ENCODE measurements at places on chromosomes 2 and 18.
A peak's percentile ranks its signal among the peaks of the same experiment; 100 is the strongest.

- no peak for DNase-seq
Observed at GRCh38 chr2:192593561-192593960, 398.8 kb upstream of the TMEFF2 start.

DNA sequence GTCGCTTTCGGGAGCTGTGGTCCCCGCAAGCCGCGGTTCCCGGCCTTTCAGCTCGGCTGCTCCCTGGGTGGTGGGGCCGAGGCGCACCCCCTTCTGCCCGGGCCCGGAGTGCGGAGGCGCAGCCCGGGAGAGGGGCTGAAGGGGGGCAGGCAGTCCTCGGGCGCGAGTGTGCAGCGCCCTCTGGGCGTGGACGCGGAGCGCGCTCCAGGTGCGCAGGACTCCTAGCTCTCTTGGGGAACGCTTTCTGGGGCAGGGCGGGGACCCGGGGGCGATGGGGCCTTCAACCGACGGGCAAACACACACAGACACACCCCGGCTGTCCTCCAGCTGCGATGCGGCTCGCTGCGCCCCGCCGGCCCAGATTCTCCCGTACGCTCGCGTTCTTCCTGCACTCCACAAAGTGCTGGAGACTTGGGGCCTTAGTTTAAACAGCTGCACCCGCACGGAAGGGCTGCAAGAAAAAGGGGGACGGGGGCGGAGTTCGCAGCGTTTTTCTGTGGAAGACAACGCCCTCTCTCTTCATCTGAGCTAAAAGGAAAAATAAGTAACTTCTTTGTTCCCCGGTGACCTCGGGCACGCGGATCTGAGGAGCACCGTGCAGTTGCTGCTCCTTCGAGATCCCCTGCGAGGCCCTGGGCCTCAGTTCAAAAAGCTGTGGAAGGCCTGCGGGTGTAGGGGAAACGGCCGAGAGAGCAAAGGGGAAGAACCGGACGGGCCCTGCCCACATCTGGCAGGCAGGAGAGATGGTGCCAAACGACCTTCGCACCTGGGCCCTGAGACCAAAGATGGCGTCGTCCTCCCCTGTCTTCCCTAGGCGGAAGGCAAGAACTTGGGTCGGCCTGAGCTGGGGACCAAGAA lies 593 bp upstream of the SDC1 start:
- DNase-seq = peak; percentile 87

- peak; percentile 24 for DNase-seq
Observed at GRCh38 chr2:44804406-44805265, 136.9 kb upstream of the SIX3 start.

GRCh38 chr2:231323316-231323715 lies 72.2 kb upstream of the B3GNT7 start:
- DNase-seq = no peak

DNA sequence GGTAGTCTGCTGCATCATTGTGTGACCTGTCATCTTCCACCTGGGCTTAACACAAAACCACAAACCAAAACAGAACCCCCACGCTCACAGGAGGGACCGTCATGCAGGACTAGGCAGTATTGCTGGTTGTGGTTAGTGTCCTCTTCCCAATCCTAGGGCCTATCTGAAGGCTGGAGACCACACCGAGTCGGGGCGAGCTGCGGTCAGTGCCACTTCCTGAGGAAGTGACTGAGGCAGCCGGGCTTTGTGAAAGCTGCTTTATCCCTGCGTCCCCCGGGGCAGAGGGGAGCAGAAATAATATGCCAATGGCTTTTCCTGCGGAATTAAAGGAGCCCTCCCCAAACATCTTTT lies 22.9 kb downstream of the ZNF532 start:
- no peak for DNase-seq

GRCh38 chr2:159160412-159160811 lies 126.1 kb downstream of the WDSUB1 start:
- no peak for DNase-seq

DNA sequence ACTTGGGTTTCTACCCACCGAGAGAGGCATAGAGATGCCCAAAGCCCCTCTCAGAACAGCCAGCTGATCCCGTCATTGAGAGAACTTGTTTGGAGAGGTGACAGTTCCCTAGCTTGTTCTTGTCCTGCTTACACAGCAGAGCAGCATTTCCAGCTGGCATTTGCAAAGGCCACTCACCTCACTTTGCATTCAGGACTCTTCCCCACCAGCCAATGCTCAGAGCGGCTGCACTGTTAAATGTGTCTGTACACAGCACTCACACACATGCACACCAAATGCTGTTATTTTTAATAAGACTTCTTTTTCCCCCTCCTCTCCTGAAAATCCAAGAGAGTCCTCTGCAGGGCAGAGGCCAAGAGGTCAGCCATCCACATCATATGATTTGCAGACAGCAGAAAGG lies 104.6 kb upstream of the SLC14A2 start:
- DNase-seq = no peak

DNA sequence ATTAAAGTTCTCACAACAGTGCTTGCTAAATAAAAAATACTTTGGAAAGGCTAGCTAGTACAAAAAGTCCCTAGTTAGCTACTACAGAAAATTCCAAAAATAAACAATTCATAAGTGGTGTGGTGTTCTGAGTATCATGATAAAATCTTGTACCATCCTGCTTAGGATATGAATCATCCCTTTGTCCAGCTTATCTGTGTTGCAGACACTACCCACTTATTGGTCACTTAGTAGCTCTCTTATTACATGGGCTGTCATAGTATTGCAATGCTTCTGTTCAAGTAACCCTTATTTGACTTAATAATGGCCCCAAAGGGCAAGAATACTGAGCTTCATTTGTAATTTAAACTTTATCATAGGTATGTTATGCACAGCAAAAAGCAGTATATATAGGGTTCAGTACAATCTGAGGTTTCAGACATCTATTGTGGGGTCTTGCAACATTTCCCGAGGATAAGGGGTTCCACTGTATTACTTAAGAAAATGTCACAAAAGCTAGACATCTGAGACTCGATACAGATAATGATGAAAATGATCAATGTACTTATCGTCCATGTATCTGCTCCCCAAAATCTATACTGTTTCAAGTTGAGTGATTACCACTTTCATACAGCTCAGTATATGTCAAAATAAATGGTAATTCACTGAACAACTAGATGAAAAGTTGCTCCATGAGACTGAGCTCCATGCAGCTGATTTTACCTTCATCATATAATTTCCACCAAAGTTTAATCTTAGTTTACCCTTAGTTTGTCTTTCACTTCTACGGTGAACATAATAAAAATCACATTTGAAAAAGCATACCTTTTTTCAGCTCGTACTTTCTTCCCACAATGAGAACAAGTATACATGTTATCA lies 93.8 kb downstream of the C2orf74 start:
- no peak for DNase-seq

GRCh38 chr18:42126586-42126985 lies 171.6 kb downstream of the PIK3C3 start:
- no peak for DNase-seq

- no peak for DNase-seq
Observed at GRCh38 chr2:38146907-38147307, 71.0 kb upstream of the CYP1B1 start.

DNA sequence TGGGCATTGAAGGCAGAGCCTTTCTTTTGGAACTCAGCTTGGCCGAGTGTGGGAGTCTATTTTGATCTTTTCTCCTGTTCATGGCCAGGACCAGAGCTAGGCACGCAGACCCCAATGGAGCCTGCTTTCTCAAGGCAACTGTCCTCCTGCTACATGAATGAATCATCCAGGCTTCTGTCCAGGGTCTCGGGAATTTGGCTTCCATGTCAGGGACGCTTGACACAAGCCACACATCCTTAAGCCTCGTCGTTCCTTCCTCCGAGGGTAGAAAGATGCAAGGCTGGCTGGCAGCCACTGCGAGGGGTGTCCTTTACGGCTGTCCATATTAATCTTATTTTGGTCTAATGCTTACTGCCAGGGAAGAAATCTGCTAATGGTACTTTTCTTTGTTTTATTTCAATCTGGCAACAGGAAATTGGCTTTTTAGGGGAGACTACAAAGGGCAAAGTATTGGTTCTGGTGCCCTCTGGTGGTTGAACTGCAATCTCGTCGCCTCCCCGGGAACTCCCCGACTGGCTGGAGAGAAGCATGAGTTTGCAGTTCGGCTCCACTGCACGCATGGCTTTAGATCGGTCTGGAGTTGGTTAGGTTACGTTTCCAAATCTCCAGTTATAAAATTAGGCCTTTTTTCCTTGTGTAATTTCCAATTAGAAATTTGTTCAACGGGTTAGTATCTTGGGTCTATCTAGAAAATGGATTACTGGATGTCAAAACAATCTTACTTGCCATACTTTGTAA lies 135.2 kb downstream of the ALPK2 start:
- DNase-seq = peak; percentile 11

- DNase-seq = no peak
Observed at GRCh38 chr2:46539327-46540276, 60.2 kb downstream of the TMEM247 start.

GRCh38 chr2:223084873-223085272 lies 32.9 kb downstream of the KCNE4 start:
- DNase-seq = no peak
